ENCODE measurements at places on chromosomes 3 and 15. TPM values are rescaled to one million over a fixed set of nuclear protein-coding genes. Genes with fewer than 3 reads are reported as not detected.

GRCh38 chr3:177357352-177358090, 160.2 kb upstream of the TBL1XR1 start:
- DNase-seq = peak; percentile 58

DNA sequence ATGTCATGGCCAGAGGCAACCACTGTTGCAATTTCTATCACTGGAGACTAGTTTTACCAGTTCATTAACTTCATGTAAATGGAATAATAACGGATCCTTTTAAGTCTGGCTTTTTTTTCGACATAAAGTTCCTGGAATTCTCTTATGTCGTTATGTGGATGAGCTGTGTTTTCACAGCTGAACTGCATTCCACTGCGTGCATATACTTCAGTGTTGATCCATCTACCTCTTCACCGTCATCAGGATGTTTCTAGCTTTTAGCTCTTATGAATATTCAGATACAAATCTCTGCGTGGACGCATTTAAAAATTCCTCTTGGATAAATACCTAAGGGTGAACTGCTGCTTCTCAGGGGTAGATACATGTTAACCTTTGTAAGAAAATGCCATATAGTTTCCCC, 15.6 kb upstream of the CYFIP1 start:
- no peak for DNase-seq

GRCh38 chr15:71547011-71547410, 263.3 kb upstream of the NR2E3 start:
- peak; percentile 77 for DNase-seq

DNA sequence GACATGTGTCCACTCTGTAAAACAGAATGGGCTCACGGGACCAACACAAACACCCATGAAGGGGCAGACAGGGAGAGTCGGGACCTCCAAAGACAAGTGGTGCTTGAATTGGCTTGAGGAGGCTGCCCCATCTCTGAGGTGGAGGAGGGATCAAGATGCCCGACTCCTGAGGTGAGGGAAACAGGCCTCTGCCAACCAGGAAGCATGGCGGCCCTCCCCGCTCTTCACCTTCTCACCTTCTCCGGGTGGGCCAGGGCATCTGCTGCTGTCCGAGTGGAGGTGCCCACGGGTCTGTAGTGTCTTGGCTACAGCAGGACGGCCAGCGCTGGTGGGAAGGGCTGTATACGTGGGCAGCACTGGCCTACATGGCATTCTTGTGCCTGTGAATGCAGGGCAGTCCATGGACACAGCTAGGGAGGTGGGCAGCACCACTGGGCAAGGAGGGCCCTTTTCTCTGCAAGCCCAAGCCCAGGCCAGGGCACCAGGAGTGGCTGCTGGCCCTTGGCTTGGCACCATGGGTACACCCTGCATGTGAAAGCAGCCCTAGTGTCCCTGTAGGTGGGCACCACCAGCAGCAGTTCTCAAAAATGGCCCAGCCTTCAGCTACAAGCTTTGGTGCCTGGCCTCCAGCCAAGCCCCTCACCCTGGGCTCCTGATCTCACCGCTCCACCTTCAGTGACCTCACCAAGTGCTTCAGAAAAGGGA, 79.4 kb downstream of the SNRK start:
- no peak for DNase-seq

- no peak for DNase-seq
Observed at GRCh38 chr15:101497484-101498034, 8.1 kb upstream of the PCSK6 start.

- DNase-seq = no peak
Observed at GRCh38 chr3:100331660-100332059, 2.9 kb upstream of the NIT2 start.

GRCh38 chr3:58063022-58063815, 55.0 kb downstream of the FLNB start:
- peak; percentile 75 for DNase-seq

- peak; percentile 53 for DNase-seq
Observed at GRCh38 chr3:50913260-50913659, 238.5 kb downstream of the DOCK3 start.

- no peak for DNase-seq
Observed at GRCh38 chr15:101510212-101511197, 21.0 kb upstream of the PCSK6 start.

GRCh38 chr3:141737093-141737492, 1.0 kb upstream of the RNF7 start:
- DNase-seq = no peak

DNA sequence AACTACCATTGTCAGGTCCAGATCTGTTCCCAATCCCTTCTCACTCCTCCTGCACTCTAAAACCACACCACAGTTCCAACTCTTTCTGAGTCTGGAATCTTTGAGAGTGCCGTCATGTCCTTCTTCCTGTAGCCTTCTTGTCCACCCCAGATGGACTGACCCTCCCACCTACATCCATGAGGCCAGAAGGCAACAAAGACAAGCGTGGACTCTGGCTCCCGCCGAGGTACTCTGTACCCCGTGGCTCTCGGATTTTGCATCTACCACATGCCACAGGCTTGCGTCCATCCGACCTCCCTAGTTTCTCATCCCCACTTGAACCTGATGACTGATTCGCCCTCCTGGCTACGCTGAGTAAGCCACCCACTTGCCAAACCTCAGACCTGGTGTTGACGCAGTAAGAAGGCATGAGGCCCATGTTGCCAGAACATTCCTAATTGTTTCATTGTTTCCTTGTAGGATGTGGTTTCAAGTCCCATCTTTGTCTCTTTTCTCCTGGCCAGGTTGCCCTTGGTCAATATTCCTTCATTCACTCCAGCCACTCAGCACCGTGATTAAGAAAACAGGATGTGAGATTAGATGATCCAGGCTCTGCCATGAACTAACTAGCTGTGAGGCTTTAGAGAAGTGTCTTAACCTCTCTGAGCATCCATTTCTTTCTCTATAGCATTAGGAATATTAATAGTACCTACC, 1.1 kb upstream of the ZBTB38 start:
- no peak for DNase-seq

ZNF662 gene
- total RNA-seq = 12.2 TPM

QTRT2 gene
- total RNA-seq = 26.2 TPM

All from tongue (tissue), 3 donors.